ENCODE measurements at places on chromosomes 16 and 17. TPM values are rescaled to one million over a fixed set of nuclear protein-coding genes. Genes with fewer than 3 reads are reported as not detected.

DNA sequence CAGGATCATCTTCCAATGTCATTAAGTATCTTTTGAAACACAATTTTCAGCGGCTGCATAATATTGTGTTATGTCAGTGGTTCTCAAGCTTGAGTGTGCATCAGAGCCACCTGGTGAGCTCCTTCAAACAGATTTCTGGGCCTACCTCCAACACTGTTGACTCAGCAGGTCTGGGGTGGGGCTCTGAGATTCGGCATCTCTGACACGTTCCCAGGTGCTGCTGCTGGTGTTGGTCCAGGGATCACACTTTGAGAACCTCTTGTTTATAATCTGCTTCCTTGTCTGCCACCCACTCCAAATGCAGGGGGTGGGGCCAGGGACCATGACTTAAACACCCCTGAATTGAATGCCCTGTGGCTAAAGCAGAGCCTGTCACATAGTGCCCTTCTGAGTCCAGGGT lies 73.8 kb upstream of the HNF1B start:
- DNase-seq, result no peak

DNA sequence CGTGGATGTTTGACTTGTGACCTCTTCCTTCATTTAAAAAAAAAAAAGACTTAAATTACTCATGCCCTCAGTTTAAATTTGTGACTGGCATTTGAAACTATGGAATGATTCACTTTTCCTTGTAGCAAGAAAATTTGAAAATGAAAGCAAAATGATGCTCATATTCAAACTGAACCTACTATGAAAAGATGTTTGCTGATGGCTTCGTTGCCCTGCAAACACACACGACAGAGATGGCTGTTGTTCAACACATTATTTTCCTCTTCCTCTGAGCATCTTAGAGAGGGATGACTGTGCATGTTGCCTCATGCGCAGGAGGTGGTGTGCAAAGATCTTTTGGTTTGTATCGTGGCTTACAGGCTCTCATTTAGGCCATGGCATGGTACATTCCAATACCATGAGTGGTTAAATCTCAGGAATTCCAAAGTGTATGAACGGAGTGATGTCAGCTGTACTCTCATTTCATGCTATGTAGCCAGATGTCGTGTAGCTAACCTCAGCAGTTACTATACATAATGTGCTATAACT lies 164.5 kb downstream of the PRKCA start:
- no peak for DNase-seq

DNA sequence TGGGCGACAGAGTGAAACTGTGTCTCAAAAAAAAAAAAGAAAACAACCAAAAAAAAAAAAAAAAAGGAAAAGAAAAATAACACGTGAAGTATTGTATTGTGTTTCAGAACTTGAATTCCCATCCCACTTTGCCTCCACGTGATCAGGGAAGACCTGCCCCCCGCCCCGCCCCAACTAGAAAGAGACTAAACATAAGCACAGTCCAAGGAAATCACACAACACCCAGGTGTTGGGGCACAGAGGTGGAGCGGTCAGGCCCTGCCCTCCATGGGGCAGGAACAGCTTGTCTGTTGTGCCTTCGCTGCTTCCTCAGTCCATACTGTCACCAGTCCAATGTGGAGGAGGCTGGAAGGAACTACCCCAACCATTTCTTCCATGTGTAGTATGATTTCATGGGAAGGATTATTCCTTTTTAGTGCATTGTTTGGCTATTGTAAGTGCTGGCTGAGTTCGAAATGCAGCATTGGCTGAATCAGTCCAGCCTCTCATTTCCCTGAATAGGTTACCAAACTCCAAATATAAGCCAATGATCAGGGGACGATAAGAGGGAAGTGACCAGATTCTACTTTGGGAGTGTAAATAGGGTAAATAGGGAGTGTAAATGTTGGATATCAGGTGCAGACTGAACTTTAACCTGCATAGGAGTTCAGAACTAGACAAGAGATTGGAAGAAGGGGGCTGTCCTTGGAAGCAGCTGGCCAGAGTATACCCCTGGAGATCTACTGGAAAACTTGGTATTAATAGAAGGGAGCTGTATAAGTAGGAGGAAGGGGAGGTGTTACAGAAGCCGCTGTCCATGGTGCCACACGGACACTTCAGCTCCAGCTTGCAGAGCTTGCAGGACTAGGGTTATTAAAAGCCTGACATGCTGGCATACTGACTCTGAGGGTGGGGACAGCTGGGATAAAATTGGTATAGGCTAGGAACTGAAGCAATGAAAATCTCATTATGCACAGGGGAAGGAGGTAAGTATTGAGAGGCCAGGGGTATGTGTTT lies 50.7 kb downstream of the TANGO6 start:
- no peak for DNase-seq

GRCh38 chr17:17675925-17676534 lies 5.2 kb upstream of the RAI1 start:
- DNase-seq, result no peak

CDH13 gene
- 49.6 TPM for polyA plus RNA-seq

GRCh38 chr17:44351961-44352827 lies 7.1 kb downstream of the GRN start:
- DNase-seq, result no peak

All from forelimb muscle (tissue), 1 donor.